ENCODE measurements at places on chromosomes 2 and 18.
A peak's percentile ranks its signal among the peaks of the same experiment; 100 is the strongest.

GRCh38 chr2:119431976-119432850 lies 559 bp downstream of the TMEM37 start:
- no peak for DNase-seq

DNA sequence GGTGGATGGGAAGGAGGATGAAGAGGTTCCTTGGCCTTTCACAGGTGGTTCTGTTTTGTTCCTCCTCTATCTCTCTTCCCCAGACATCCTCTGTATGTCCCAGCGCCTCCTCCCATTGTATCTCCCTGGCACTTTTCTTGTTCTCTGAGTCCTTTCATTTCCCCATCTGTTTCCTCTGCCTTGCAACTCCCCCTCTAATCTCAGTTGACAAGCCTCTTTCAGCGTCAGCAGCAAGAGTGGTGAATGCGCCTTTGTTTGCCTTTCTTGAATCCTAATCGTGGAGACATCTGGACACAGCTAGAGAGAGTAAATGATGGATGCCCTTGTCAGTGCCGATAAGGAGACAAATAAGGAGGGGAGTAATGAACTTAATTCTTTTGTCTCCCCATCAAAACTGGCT lies 167.0 kb downstream of the NDUFA10 start:
- no peak for DNase-seq

DNA sequence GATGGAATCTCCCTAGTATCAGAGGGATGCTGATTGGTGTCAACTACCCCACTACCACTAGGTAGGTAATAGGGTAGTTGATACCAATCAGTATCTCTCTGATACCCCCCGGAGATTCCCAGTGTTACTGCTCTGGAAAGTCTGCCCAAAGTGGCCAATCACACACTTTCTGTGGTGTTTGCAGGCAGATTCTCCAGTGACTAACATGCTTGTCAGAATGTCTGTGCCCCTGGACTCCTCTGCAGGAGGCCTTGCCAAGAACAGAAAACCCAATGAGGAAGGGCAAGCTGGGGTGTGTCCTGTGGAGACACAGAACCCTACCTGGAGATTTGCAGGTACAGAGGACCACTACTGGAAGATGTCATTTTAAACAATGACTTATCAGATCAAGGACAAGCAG lies 135.1 kb downstream of the RIT2 start:
- DNase-seq, result no peak

DNA sequence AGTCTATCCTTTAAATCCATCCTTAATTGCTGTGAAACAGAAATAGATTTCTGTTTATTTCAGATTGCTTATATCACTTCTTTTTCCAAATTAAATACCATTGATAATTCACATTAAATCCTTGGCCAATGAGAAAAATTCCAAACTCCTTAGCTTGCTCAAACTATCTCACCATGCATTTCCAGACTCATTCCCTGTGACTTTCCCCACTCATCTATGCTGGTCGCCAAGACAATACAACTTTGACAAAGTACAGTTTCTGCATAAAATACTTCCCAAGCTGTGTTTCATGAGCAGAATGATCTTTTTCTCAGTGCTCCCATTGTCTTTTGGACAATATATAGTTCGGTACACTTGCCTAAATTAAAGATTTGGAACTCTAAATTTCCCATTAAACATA lies 575.6 kb downstream of the CPS1 start:
- no peak for DNase-seq

GRCh38 chr18:60347526-60348045 lies 25.0 kb downstream of the MC4R start:
- no peak for DNase-seq

DNA sequence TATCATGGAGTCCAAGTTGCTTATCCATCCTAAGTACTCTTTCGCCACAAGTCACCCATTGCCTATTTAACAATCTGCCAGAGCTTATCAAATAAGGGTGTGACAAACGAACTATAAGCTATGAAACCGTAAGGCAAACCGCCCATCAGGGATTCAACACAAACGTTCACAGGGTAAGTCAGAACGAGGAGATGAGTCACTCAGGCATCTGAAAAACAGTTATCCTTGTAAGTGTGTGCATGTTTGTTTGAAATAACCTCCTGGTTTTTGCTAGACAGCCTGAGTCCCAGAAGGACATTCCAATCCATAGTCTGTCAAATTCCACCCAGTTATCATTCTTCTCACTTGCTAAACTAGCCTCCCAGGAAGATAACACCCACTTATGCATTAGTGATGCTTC lies 299.1 kb downstream of the PAX3 start:
- no peak for DNase-seq

DNA sequence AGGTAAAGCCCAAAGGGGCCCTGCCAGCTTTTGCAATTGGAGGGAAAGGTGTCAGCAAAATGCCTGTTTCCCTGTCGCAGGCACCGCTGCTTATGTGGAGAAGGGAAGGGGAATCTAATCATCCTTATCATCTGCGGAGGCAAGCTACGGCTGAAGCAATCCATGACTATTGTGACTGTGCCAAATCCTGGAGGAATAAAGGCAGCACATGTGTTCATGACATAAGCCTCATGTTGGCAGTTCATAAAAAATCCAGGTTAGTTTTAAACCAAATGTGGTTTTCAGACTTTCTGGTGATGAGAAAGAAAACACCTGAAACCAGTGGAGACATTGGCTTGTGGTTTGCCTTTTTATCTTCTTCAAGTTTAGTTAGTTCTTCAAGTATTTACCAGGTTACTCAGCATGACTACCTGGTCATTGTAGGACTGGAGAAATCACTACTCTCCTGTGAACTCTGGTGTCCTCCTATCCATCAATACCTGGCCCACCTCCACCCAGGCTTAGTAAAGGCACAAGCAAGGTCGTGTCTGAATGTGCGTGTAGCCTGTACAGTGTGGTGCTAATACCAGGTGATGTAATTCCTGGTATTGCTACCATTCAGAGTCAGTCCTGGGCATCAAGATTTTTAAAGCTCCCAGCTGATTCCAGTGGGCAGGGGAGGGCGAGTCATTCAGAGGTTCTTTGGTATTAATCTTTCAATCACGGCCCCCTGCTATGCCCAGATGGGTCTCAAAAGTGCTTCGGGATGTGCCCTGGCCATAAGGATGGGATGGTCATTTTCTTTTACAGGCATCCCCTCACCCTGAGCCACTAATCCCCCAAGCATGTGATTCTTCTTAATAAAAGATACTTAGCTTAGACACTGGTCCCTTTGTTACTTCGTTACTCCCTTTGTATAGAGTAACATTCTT lies 96.8 kb downstream of the TGFA start:
- DNase-seq, result no peak

GRCh38 chr2:191983186-191983585 lies 136.3 kb upstream of the CAVIN2 start:
- DNase-seq, result no peak

GRCh38 chr2:12957251-12957650 lies 240.5 kb downstream of the TRIB2 start:
- DNase-seq, result no peak

DNA sequence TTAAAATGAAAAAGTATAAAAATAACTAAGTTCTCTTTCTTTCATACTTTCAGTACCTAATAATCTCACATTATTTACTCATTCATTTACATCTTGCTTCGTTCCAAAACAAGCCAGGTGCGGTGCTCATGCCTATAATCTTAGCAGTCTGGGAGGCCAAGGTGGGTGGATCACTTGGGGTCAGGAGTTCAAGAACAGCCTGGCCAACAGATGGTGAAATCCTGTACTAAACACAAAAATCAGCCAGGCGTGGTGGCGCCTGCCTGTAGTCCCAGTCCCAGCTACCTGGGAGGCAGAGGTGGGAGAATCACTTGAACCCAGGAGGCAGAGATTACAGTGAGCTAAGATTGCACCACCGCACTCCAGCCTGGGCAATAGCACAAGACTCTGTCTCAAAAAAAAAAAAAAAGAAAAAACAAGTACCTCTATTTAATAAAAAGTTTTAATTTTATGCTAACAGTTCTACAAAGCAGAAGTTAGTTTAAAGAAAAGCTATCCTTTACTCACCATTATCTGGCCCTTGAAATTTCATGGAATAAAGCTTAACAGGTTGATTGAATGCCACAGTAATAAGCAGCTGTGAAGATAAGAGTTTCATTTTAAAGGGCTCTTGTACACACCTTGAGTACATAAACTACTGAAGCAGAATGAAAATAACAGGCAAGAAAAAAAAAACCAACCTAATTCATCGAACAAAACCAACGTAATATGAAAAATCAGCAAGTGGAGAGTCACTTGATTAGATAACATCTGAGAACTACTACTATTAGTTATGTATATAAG lies 22.5 kb downstream of the TXNL1 start:
- DNase-seq, result no peak

DNA sequence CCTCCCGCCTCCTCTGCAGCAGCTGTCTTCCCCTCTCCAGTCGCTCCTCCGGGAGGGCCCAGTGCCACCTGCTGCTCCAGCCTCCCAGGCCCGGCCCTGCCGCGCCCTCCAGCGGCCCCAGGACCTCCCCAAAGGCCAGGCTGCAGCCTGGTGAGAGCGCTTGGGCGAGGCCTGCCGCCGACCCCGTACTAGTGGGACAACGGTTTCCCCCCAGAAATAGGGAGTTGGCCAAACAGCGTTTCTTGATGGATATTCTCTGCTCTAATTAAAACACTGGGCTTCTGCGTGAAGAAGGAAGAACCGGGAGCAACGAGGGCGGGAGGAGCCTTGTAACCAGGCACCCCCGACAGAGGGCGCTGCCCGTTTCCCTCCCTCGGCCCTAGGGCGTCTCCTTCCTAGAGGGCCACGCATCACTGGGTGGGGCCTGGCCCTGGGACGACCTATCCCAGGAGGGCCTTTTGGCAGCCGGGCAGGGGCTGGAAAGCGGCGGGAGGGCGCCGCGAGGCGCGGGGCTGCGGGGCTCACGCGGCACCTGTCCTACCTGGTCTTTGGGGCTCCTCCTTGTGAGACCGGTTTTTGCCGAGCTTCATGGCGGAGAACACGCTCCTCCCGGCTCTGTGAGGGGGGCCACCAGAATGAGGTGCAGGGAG lies 25.4 kb upstream of the OTOF start:
- peak; percentile 64 for DNase-seq

- no peak for DNase-seq
Observed at GRCh38 chr2:187107001-187107400, 258.0 kb upstream of the ZSWIM2 start.

GRCh38 chr2:203960811-203961210 lies 24.2 kb downstream of the ICOS start:
- DNase-seq, result no peak

DNA sequence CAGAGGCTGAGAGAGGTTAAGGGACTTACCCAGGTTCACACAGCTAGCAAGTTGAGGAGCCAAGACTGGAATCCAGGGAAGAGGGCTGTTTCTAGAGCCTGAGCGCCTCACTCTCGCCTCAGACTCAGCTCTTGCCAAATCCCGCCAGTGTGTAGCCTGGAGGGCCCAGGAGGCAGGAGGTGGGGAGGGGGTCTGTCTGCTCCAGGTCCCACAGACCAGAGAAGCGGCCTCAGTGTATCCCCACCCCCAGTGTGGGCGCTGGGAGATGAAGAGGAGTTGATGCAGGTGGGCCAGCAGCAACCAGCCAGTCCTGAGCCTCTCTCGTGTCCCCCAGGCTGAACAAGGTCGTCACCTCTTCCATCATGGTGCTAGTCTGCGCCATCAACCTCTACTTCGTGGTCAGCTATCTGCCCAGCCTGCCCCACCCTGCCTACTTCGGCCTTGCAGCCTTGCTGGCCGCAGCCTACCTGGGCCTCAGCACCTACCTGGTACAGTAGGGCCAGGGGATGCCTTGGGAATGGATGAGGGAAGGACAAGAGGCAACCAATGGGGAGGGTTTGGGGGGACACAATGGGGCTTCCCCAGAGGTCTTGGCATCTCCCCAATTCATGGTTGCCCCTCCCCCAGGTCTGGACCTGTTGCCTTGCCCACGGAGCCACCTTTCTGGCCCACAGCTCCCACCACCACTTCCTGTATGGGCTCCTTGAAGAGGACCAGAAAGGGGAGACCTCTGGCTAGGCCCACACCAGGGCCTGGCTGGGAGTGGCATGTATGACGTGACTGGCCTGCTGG lies 5.2 kb upstream of the CTDSP1 start:
- no peak for DNase-seq

DNA sequence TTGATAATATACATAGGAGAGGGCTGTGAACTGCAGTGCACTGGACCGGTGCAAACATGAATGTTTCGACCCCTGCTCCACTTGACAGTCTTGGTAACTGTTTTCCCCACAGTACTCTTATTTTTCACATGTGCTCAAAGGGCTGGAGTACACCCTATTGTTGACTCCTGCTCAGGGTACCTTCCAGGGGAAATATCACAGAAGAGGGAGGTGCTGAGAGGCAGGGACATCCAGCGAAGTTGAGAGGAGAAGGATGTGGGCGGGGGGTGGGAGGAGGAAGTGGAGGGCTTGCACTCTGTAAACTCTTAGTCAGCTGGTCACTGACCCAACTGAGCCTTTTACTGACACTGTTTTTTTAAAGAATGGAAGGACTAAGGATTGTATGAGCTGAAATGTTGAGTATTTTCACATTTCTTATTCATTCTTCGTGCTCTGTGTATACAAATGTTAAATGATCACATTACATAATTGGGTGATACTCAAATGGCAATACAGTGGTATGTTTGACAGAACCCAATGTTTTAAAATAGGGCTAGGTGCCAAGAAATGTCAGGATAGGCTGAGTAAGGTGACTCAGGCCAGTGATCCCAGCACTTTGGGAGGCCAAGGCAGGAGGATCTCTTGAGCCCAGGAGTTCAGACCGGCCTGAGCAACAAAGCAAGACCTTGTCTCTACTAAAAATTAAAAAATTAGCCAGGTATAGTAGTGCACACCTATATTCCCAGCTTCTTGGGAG lies 10.0 kb downstream of the INPP4A start:
- DNase-seq, result no peak

DNA sequence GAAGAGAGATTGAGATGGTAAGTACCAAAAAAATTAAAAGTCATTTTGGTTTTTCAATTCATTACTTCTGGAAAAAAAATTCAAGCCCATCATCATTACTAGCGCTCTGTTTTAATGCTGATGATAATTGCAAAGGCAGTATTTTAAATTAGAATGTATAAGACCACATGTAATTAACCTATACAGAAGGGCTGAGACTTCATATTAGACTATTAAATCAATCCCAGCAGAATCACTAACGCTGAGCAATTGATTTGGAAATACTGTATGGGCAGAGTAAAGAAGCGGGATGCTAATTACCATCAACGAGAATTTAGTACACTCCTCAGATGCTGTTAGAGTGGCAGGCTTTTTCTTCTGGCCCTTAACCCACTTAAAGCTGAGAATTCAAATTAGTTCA lies 165.0 kb downstream of the SLC4A3 start:
- no peak for DNase-seq

- DNase-seq, result no peak
Observed at GRCh38 chr18:35683021-35683420, 101.5 kb downstream of the GALNT1 start.

DNA sequence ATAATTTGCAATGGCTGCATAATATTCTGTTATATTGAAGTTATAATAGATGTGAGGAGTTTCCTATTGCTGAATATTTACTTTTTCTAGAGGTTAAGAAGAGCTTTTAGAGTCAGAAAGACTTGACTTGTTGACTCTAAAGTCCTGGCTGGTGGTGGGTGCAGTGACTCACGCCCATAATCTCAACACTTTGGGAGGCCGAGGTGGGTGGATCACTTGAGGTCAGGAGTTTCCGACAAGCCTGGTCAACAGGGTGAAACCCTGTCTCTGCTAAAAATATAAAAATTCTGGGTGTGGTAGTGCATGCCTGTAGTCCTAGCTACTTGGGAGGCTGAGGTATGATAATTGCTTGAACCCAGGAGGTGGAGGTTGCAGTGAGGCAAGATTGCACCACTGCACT lies 33.9 kb upstream of the ATIC start:
- DNase-seq, result no peak

GRCh38 chr18:51453594-51453993 lies 256.1 kb upstream of the MEX3C start:
- no peak for DNase-seq

GRCh38 chr18:25701821-25702220 lies 349.9 kb upstream of the ZNF521 start:
- DNase-seq, result no peak

Measured in left renal pelvis (tissue), 4 donors.